Glomerular endothelial cell (primary cell): ENCODE measurements at places on chromosomes 4 and X.

DNA sequence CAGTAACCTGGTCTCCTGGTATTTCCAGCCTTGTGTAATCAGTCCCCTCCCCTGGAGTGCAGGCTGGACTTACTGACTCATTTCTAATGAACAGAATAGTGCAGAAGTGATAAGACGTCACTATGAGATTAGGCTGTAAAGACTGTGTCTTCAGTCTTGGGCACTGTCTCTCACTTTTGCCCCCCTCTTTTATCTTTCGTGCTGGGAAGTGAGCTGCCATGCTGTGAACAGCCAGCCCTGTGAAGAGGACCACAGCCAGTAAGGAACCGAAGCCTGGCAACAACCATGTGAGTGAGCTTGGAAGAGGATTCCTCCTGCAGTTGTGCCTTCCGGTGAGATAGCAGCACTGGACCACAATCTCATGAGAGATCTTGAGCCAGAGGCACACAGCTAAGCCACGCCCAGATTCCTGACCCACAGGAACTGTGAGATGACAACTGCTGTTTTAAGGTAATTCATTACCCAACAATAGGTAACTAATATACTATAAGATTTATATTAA lies 67.5 kb upstream of the GPR34 start:
- no peak for DNase-seq

DNA sequence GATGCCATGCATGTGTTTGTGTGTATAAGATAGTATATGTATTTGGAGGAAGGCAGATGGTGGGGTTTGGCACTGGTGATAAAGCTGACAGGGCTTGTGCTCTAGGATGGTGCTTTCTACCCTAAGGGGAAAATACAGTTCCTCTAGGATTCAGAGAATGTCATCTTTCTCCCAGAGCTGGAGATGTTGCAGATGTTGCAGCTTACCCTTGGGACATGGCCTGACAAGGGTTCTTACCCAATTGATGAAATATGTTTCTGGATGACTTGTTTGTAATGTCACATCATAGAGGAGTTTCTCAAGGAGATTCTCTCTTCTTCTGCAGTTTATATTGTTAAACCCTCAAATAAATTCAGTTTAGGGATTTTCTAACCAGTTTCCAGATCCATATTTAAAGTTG lies 52.5 kb upstream of the PITX2 start:
- no peak for DNase-seq

DNA sequence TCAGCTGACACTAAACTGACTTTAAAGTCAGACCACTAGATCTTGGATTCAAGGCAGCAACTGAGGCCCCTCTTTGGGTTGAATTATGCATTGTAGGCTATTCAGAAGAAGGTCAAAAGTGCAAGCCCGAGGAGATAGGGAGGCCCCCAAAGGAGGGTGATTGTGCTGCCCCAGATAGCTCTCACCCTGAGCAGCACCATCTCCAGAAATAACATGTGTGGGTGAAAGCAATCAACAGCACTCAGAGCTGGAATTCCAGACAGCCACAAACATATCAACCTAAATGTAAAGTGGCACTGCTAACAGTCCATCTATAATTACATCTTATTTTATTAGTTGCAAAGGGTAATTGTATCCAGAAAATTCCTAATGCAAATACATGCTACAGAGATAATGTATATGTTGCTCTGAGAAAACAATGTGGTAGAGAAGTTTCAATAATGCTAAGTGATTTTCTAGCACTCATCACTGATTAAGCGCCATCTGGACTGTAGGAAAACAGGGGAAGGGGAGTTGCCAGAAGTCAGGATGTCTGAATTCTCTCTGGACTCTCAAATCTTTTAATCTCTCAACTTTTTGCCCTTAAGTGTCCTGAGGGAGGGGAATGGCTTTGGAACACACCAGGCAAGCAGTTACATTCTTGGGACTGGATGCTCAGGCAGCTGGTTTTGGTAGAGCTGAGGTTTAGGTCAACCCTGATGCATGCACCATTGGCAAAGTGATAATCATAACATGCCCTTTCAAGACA lies 61.8 kb upstream of the SFRP2 start:
- DNase-seq = no peak

- DNase-seq = no peak
Measured at GRCh38 chr4:136342666-136343065, 1189.6 kb downstream of the PCDH18 start.

GRCh38 chr4:139301821-139302611 lies at the start of gene NDUFC1:
Gene NDUFC1, minus strand, starts transcription at chr4:139302477. Its CDS starts 6,679 bp downstream, at chr4:139295798.
- DNase-seq = no peak

- no peak for DNase-seq
Measured at GRCh38 chrX:149541521-149542047, 772 bp downstream of the EOLA1 start.

DNA sequence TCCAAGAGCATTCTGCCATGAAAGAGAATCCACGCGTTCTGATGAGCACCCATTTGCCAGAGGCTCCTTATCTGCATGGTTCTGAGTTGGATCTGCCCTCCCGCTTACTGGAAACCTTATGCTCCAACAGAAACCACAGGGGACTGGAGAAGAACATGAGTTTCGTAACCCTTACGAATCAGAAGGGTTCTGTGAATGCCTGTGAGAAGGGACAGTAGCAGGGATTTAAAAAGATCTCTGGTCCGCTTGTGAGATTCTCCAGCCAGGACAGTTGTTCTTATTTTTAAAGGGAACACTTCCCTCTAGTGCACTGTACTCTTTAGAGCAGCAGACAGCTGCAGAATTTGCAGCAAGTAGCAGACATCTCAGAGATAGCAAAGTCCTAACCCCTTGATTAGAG lies 22.5 kb upstream of the CENPU start:
- no peak for DNase-seq

GRCh38 chr4:86596807-86597206 lies 2.7 kb downstream of the PTPN13 start:
- no peak for DNase-seq

DNA sequence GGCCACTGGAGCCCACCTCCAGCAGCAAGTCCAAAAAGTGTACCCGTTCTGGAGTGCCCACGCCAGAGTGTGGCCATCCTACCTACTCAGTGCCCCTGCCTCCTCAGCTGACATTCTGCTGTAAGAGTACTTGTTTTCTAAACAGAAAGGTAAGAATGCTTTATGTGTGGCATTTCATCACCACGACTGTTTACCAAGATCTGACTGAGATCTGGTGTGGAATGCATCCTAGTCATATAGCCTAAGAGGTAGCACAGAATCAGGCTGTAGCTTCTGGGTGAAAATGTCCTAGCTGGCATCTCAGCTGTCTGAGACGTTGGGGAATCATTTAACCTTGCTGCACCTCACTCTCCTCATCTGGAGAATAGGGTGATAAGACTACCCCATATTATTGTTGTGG lies 638.7 kb upstream of the TENM3 start:
- DNase-seq = no peak

- no peak for DNase-seq
Measured at GRCh38 chrX:51803833-51804232, 60.6 kb downstream of the GSPT2 start.

- DNase-seq = no peak
Measured at GRCh38 chr4:186623546-186623945, 68.2 kb upstream of the MTNR1A start.

DNA sequence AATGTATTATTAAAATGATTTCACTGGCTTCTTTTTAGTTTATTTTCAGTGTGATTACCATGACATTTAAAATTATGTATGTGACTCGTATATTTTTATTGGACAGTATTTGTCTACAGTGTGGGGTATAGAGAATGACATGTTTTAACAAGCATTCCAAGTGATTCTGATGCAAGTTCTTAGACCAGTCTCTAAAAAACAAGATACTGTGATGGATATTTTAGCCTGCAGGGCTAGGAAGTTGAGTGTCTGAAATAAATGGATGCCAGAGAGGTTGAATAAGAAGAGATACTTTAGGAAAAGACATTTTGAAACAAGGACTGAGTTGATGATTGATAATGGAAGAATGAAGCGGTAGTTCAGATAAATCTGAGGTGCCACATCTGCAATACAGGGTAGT lies 3.5 kb upstream of the MAD2L1 start:
- no peak for DNase-seq

- no peak for DNase-seq
Measured at GRCh38 chr4:19051831-19052230, 1030.3 kb upstream of the LCORL start.

- no peak for DNase-seq
Measured at GRCh38 chr4:109296527-109296926, 5.9 kb downstream of the COL25A1 start.

DNA sequence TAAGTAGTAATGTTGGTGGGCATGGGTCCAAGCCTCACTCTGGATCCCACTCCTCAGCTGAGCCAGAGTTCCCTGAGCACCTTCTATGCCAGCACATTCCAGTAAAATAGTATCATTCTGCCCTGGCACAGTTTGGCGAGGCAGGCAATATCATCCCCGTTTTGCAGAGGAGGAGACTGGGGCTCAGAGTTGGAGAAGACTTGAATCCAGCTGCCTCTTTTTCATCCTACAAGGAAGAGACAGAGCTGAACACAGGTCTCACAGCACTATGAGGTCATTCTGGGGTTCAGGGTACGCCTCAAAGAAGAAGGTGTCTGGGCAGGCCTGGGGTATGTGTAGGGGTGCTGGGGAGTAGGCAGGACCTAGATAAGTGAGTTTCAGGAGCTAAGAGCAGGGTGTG lies 103.9 kb upstream of the STX18 start:
- no peak for DNase-seq
